ENCODE measurements at places on chromosomes 7 and 10.

DNA sequence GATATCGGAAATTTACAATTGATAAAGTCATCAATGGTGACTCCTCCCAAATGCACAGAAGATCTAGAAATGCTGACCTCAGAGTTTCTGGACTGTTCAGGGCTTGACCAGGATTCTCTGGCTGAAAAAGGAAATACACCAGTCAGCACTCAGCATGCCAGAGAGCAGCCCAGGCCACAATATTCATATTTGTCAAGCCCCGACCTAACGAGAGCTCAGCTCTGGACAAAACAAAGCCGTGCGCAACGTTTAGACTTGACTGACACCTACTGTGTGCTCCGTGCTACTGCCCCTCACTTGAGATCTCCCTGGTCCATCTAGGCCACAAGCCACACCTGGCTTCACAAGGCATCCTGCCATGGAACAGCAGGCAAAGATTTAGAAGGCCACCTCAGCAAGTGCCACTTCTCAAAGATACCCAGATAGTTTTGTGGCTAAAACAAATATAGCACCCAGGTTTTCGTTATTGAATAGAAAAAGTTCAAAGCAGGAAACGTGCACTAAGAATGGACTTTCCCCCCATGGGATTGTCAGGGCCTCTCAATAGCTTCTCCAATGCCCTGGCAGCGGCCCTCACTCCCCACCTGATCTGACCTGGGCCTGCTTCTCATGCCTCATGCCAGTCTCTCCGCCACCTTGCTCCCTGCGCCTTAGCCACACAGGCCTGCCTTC, 218.3 kb downstream of the FAM107B start:
- DNase-seq: no peak

GRCh38 chr10:80382989-80383388, 25.4 kb upstream of the PRXL2A start:
- peak; percentile 10 for DNase-seq

DNA sequence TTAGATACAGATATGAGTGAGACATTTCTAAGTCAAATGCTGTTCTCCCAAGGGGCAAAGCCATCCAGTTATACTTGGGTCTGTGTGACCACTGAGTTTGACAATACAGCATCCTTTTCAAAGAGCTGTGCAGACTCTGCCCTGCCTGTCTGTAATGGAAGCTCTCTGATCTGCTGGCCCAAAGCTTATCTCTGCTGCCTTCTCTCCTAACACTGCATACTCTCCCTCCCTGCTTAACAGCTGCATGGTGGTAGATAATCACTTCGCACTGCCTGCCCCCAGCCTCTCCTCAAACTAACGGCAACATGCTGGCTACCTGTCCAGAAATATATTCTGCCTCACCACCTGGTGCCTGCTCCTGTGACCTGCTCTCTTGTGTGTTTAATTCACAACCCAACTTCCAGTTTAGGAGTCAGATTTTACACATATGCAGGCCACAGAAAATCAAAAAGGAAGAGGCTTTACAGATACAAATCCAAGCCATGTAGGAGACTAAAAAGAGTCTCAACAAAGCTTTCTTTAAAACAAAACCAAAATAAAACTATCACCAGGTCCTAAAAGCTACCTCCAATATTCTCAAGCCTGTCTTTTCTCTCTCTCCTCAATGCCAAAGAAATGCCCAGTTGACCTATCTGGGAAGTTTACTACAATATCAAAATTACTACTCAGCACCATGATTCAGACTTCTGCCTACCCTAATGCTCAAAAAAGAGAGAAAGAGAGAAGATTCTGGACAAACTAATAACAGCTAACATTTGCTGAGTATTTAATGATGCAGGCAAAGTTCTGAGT, 145.6 kb downstream of the RELN start:
- no peak for DNase-seq

DNA sequence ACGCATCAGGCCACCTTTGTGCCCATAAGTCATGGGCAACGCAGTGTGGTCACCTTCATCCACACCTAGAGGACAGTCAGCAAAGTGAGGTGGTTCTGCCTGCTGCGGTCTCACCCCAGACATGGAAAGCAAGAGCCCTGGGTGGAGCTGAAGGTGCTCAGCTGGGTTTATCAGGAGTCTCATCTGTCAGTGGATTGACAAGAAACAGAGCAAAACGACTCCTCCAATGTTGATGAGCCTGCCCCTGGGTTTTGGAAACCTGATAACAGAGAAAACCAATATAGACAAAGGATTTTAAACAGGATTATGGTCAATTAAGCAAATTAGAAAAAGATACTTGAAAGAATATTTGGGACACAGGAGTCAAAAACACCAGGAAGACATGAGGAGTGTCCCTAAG, 229.3 kb upstream of the PRSS58 start:
- DNase-seq: no peak

DNA sequence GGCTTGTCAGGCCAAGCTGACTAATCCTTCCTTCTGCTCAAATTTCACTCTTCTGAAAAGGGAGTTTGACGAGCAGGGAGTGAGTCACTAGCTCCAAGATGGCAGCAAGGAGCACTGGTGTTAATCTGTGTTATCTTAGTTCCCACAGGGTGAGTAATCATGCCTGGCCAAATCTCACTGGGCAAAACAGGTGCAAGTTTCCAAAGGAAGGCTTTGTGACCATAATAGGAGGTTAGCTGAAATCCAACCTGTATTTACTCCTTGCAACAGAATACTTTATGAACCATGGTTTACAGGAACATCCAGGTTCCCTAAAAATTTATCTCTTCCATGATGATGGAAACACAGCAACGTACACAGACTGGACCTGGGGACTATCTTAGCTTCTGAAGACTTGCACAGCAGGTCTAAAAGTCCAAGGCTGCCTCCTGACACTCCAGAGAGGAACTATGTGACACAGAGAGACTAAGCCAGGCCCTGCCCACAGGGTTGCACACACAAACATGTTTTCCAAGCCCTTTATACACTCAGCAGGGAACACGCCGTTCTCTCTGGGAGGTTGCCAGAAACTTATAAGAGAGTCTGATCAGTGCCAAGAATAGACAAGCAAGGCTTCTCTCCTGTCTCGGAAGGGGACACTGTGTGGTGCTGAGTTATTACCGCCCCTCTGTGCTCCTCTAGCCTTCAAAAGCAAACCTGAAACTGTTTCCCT, 46.3 kb downstream of the PDK4 start:
- DNase-seq: no peak

- no peak for DNase-seq
Observed at GRCh38 chr10:111175787-111176186, 99.0 kb downstream of the ADRA2A start.

GRCh38 chr10:24457661-24458318, 248.9 kb downstream of the KIAA1217 start:
- DNase-seq: no peak

DNA sequence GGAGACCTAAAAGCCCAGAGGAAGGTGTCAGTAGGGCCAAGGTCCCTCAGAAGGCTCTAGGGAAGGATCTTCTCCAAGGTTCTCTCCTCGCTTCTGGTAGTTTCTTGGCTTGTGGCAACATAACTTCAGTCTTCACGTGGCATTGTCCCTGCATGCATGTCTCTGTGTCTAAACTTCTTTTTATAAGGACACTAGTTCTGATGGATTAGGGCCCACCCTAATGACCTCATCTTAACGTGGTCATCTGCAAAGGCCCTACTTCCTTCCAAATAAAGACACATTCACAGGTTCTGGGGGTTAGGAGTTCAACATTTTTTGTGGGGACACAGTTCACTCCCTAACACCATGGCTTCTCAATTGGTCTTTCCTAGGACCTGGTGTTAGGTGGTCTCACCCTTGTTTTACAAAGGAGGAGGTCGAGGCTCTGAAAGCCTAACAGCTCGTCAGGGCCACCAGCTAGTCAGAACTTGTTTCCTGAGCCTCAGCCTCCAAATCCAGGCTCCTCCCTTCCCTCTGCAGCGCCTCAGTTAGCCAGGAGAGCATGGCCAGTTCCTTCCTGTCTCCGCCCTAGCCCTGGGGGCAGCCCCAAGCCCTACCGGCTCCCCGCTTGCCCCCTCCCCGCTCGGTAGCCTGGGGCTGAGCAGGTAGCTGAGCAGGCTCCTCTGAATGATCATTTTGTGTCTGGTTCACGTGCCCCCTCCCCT, 109.7 kb upstream of the PPIF start:
- no peak for DNase-seq

GRCh38 chr7:147586526-147586925, 1004.0 kb upstream of the C7orf33 start:
- DNase-seq: no peak
